Stimulated activated naive CD8-positive, alpha-beta T cell treated with anti-CD3 and anti-CD28 coated beads, Interleukin-15, Interleukin-2, amounts not matched to agents 100 U/mL and 50 U/mL, for 24 hours (primary cell): ENCODE measurements at places on chromosomes 2 and 18.

- DNase-seq = no peak
Measured at GRCh38 chr2:54228945-54229344, 27.1 kb downstream of the TSPYL6 start.

- no peak for DNase-seq
Measured at GRCh38 chr2:230807729-230808128, 57.0 kb upstream of the ITM2C start.

DNA sequence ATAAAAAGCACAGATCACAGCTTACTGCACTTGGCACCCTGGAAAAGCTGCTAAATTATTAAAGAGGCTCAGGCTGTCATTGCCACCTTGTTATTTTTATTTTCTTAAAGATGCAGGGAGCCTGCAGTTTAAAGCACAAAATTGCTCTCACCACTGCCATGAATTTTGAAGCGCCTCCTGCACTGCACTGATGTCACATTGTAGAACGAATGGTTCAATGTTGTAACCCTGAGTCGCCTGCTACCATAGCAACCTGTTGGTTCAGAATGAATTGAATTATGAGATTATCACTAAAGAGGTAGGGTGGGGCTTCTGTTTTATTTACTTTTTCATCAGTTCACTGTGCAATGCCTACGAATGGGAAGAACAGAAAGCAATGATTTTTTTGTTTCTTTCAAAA lies 16.5 kb downstream of the SCG2 start:
- no peak for DNase-seq

GRCh38 chr2:25082002-25082622 lies 40.2 kb downstream of the EFR3B start:
- no peak for DNase-seq

DNA sequence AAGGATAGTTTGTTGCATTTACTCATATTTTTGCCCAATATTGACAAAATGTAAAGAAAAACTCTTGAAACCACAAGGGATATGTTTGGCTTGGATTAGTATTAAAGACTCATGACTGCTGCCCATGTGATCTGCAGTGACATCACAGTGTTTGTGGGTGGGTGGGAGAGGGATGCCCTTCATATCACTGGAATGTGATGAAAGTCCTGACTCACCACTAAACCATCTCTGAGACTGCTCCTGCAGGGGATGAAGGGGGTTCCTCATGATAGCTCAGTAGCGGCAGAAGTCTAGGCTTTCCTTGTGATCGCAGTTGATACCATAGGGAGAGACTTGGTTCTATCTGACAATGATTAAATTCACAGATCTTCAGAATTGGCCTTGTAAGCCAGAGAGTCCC lies 451.2 kb downstream of the CNTNAP5 start:
- DNase-seq = no peak

DNA sequence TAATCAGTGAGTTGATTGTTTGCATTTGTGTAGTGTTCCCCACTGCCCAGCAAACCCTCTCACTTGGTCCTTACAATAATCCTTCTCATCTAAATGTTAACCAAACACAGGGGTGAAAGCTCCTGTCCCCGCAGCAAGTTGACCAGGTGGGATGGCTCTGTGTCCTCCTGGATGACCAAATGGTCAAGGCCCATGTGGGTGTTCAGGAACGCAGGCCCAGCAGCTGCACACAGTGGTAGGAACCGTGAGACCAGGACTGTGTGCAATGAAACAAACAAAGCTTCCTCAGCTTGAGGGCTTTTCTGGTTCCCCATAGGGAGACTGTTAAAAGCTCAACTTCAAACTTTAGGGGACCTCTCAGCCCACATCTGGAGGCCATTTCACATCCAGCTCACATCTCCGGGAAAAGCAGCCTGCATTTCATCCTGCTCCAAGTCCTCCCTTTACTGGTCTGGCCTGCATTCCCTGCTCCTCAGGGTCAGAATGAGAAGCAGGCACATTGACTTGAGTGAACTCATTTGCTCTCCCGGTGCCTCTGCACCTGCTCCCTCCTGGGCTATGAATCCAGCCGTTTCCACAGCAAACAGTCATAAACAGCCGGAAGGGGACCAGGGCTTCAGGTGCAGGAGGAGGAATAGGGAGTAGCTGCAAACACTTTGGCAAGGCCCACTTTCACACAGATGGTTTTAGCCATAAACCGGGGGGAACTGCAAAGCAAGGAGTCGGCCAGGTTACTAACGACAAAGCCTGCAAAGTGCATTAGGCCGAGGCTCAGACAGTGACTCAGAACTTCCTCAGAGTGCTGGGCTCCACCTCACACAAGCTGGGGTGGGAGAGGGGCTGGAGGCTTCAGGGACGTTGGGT lies 144.7 kb downstream of the CAPN13 start:
- DNase-seq = no peak

GRCh38 chr2:214800180-214800579 lies 9.3 kb downstream of the BARD1 start:
- no peak for DNase-seq

DNA sequence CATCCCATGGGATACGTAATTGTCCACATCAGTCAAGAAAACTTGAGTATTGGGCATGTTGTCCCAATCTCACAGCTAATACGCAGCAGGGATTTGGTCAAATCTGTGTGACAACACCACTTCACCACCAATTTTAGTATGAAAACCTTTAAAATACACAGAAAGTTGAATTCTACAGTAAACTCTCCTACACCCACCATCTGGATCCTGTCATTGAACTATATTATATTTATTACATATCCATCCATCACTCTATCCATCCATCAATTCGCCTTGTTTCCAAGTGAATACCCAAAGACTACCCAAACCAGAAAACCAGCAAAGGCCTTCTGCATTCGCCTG lies 846 bp upstream of the FKBP7 start:
- DNase-seq = no peak

GRCh38 chr2:19228715-19229114 lies 129.7 kb downstream of the OSR1 start:
- DNase-seq = no peak

DNA sequence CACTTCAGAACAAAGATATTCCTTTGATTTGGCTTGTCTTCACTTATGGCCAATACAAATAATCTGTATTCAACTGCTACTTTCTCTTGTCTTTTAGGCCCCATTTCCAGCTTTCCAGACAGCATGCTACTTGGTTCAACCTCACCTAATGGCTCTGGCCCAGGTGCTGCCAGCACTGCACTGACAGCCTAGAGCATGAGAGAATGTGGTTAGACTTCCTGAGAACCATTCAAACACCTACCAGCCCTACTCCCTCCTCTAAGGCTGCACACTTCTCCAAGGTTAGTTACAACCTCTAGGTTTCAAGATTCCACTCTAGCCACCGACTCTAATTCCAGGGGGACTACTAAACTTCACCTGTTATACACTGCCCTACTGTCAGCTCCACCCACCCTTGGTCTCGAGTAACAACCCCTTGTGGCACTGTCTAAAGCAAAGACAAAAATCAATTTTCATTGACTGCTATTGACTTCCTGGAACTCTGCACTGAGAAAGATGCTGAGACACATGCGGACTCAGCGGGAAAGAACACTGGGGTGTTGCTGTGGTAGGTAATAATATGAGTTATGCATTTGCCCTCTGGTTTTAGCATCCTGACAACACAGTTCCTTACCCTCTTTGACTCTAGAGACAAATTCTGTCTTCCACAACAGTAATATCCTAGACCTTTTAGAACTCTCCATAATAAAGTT lies 38.2 kb downstream of the PLEKHM3 start:
- DNase-seq = no peak

DNA sequence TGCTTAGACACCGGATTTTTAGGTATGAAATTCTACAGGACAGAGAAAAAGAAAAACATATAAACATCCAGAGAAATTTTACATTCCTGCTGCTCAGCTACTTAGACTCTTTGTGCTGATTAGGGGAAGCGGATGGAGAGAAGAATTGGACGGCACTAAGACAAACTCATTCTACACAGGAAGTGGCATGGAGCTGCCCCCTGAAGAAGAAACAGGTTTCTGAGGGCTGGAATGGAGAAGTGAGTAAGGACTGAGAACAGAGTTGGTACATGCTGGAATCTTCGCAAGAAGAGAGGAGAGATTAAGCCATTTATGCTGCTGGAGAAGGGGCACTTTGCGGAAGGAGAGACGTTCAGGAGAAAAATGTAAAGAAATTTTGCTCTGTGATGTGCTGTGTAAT lies 253.0 kb upstream of the ERBB4 start:
- no peak for DNase-seq

- no peak for DNase-seq
Measured at GRCh38 chr2:199606193-199606780, 148.5 kb upstream of the SATB2 start.

DNA sequence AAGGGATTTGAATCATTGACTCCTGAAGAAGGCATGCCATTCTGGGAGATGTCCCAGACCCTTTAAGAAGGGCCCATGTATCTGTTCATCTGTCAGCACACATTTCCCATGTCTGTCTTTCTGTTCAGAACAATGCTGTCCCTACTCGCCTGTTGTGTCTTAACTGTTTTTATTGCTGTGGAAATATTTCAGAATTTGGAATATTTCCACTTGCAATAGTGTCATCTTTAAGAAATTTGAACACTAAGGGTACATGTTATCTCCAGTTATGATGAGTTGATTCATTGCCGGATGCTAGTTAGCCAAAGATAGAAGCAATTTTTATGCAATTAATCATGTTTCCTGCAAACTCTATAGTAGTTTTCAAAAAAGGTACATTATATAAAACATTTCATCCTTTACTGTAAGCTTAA lies 36.9 kb upstream of the NT5C1B start:
- no peak for DNase-seq

DNA sequence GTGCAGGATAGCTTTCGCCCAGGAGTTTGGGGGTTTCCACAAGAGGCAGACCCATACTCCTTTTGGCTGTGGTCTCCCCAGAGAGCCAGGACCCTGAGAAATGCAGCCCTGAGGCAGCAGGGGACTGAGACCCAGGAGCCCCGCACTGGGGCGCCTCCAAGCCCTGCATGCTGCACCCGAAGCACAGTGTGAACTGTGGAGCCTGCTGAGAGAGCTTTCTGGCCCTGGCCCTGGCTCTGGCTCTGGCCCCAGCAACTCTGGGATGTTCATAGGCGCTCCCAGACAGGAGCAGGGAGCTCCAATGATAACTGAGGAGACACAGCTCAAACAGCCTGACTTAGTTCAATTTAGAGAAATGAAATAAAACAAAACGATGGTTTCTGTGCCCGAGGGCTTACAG lies 96.4 kb upstream of the TEX51 start:
- DNase-seq = no peak

DNA sequence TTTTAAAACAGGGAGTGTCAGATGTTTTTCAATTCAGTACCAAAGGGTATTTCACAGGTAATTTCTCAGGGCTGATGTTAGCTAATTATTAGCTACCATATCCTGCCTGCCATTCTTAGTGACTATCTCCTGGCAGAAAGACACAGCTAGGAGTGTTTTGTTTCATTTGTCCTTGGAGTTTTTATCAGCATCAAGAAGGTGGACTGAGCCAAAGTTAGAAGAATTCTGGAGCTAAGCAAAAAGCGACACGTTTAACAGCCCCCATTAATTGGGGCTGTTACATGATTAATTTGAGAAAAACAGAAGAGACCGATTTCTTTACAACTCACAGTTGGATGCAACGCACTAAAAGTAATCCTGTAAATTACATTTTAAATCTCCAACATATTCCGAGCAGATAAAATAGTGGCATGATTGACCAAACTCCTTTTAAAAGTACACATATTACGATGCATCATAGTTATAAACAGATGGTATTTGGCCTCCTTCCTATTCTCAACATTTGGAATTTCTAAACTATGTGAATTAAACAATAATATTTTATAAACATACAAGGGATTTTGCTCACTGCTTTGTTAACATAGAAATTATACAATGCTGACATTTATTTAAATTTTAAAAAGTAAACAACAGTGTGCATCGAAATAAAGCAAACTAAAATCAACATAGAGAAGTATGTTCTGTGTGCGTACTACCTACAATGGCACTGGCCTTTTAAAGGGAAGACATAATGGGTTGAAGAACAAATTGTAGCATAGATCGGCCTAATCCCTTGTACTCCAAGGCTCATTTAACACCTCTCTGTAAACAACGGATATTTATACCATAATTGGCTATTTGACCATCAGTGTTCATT lies 585.1 kb downstream of the ZEB2 start:
- DNase-seq = no peak

GRCh38 chr18:54689319-54689718 lies 98.3 kb downstream of the DYNAP start:
- no peak for DNase-seq

DNA sequence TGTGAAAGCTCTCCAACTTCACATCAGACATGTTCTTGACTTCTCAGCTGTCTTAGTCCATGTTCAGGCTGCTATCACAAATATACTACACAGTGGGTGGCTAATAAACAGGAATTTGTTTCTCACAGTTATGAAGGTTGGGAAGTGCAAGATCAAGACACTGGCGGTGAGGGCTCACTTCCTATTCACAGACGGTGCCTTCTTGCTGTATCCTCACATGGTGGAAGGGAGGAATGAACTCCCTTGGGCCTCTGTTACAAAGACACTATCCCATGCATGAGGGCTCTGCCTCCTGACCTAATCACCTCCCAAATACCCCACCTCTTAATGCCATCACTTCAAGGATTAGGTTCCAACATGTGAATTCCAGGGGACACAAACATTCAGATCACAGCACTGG lies 9.7 kb downstream of the UXS1 start:
- DNase-seq = no peak
